ENCODE measurements at places on chromosomes 6 and 20. TPM values are rescaled to one million over a fixed set of nuclear protein-coding genes. Genes with fewer than 3 reads are reported as not detected.
A peak's percentile ranks its signal among the peaks of the same experiment; 100 is the strongest.

DNA sequence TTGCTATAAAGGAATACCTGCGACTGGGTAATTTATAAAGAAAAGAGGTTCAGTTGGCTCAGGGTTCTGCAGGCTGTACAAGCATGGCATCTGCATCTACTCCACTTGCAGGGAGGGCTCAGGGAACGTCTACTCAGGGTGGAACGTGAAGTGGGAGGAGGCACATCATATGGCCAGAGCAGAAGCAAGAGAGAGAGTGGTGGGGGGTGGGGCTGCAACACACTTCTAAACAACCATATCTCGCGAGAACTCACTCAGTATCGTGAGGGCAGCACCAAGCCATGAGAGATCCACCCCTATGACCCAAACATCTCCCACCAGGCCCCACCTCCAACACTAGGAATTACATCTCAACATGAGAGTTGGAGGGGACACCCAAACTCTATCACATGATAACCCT, 109.8 kb upstream of the SCAF8 start:
- H3K27me3 ChIP-seq, result no peaks in the 10 kb centered on the region
- no peak overlapping the region for H3K27ac ChIP-seq
- H3K4me3 ChIP-seq, result no peak overlapping the region
- DNase-seq, result no peak

DNA sequence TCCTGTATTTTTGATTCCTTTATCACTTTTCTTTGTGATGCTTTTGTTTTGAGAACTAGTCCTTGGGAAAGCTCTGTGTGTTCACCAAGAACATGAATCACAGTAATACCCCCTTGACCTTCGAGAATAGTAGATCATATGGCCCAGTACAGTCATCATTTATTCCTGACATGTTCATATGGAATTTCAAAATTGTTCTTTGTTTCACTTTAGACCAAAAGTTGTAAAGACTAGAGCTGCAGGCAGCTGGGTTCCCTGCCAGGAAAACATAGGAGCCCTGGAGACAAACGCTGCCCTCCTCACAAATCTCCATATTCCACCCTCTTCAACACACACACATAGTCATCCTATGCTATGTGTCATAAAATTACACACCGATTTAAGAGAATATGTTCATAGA, 621.2 kb upstream of the EYS start:
- no peak overlapping the region for H3K4me3 ChIP-seq
- H3K27ac ChIP-seq, result no peak overlapping the region
- H3K4me1 ChIP-seq, result no peaks in the 10 kb centered on the region
- no peak for DNase-seq
- H3K27me3 ChIP-seq, result no peaks in the 10 kb centered on the region

DNA sequence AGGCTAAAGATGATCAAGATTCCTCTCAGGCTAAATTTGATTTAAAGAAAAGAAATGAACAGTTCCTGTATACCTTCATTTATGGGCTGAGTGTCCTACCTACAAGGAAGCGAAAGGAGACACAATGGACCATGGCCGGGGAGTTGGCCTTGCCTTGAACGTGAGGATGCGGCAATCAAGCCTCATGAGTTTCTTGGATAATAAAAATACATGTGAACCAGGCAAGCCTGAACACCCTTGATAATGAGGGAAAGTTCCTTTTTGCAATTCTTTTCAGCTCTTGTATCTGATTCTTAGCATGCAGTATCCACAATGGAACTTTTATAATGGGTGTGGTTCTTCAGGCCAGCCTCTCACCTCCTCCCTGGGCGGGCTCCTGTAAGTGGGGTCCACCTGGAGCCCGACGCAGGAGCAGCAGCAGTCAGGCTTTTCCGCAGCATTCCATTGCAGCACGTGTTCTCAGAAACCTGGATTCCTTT, 83.8 kb downstream of the RNASET2 start:
- H3K4me1 ChIP-seq, result no peaks in the 10 kb centered on the region
- H3K27ac ChIP-seq, result no peak overlapping the region
- DNase-seq, result no peak
- no peaks in the 10 kb centered on the region for H3K27me3 ChIP-seq
- H3K36me3 ChIP-seq, result no peaks in the 10 kb centered on the region

DNA sequence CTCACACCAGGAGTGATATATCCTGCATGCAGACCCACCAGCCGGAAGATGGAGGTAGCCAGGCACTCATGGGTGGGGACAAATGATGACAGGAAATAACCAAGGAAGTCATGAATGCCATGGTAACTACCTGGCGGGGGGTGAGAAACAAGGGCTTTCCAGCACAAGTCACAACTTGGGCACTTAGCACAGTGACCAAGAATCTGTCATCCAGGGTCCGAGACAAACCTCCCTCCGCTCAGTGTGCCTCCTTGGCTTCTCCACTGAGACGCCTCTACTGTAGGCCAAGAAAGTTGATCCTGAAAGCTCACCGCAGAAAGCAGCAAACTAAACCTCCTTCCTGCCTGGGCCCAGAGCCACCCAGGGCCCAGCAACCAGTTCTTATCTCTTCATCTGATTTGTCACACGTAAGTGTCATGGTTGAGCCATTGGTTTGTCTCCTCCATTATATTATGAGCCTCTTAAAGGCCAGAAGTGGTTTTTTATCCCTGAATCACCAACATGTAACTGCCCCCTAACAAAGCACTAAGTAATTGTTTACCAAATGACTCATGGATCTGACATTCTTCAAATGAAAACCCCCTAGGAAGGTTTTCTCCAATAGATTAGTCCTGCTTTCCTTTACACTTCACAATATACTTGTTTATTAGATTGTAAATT, 84.3 kb upstream of the TAB2 start:
- H3K4me3 ChIP-seq, result no peak overlapping the region
- peak; percentile 26 for DNase-seq
- H3K4me1 ChIP-seq, result peaks cover 62% of the 10 kb centered on the region
- H3K27me3 ChIP-seq, result no peaks in the 10 kb centered on the region

DNA sequence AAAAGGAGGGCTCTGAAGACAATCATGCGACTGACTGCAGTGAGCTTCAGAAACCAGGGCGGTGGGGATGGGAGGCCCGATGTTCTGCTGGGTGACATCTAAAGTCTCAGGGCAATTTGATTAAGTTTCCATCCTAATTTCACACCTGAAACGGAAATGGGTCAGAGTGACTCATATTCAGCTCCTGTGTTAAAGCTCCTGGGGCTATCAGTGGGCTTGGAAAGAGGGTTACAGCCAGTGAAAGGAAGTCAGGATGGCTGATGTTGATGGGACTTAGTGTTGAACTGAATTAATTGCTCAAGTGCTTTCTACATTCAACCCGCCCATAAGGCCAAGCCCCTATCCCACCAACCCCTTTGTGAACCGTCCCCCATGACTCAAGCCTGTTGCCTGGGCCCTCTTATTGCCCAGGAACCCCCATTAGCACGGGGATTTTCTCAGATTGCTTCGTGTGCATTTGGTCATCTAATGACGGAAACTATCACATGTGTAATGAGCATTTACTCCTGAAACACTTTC, 47.1 kb upstream of the TBC1D7 start:
- no peak overlapping the region for H3K27ac ChIP-seq
- no peaks in the 10 kb centered on the region for H3K27me3 ChIP-seq
- H3K36me3 ChIP-seq, result no peaks in the 10 kb centered on the region
- H3K4me3 ChIP-seq, result no peak overlapping the region

GRCh38 chr6:136956590-136957544, 34.8 kb downstream of the SLC35D3 start:
- H3K27me3 ChIP-seq, result peaks cover 10% of the 10 kb centered on the region
- H3K36me3 ChIP-seq, result no peaks in the 10 kb centered on the region
- no peak for DNase-seq
- H3K4me1 ChIP-seq, result no peaks in the 10 kb centered on the region

GRCh38 chr6:150352321-150353296, 16.2 kb upstream of the IYD start:
- no peak overlapping the region for H3K27ac ChIP-seq
- H3K4me3 ChIP-seq, result no peak overlapping the region
- H3K36me3 ChIP-seq, result no peaks in the 10 kb centered on the region
- H3K27me3 ChIP-seq, result no peaks in the 10 kb centered on the region
- no peak for DNase-seq

Gene HLA-DRB5
- 168 TPM for polyA plus RNA-seq

- H3K27ac ChIP-seq, result no peak overlapping the region
- H3K27me3 ChIP-seq, result no peaks in the 10 kb centered on the region
- peaks cover 34% of the 10 kb centered on the region for H3K4me1 ChIP-seq
- no peak overlapping the region for H3K4me3 ChIP-seq
These were observed 6.3 kb upstream of the PLTP start for GRCh38 chr20:45918182-45918737.

DNA sequence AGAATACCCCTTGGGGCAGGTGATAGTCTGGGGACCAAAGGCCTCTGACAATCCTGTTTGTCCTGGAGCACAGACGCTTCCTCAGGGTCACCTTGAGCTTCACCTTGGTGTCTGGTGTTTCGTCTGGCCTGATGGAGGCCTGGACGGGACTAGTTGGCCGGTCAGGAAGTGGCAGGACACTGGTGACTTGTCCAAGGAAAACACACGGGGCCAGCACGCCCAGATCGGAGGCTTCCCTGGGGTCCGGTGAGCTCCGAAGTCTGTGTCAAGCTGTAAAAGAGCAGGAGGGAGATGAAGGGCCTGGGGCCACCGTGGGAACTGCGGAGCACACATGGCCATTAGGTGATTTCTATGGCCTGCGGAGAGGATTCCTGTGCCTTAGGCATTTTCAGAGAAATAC, 67.9 kb downstream of the SMOC2 start:
- DNase-seq, result no peak
- H3K4me3 ChIP-seq, result no peak overlapping the region
- no peaks in the 10 kb centered on the region for H3K4me1 ChIP-seq
- no peak overlapping the region for H3K27ac ChIP-seq
- no peaks in the 10 kb centered on the region for H3K36me3 ChIP-seq

DNA sequence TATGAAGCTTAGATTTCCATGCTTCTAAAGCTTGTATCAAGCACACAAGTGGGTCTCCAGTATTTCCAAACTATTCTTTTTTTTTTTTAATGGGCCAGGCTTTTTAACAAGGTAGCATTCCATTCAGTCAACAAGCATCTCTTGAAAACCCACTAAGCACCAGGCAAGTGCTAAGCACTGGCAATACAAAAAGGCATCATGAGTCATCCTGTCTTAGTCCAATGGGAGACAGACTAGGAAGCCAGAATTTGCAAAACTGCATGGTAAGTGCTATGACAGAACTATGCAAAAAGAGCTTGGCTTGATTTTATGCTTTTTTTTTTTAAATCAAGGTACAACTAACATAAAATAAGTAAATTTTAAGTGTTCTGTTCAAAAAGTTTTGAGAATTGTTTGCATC, 109.3 kb upstream of the DST start:
- DNase-seq, result no peak
- H3K36me3 ChIP-seq, result no peaks in the 10 kb centered on the region
- H3K4me1 ChIP-seq, result no peaks in the 10 kb centered on the region
- H3K27ac ChIP-seq, result no peak overlapping the region
- H3K27me3 ChIP-seq, result no peaks in the 10 kb centered on the region

GRCh38 chr20:13292201-13292885, 71.3 kb downstream of the ISM1 start:
- no peak for DNase-seq
- no peaks in the 10 kb centered on the region for H3K4me1 ChIP-seq
- H3K36me3 ChIP-seq, result no peaks in the 10 kb centered on the region
- H3K4me3 ChIP-seq, result no peak overlapping the region
- no peaks in the 10 kb centered on the region for H3K27me3 ChIP-seq
- no peak overlapping the region for H3K27ac ChIP-seq

Gene RGS17
- polyA plus RNA-seq, result not detected
